ENCODE measurements at places on chromosomes 11 and 22.

DNA sequence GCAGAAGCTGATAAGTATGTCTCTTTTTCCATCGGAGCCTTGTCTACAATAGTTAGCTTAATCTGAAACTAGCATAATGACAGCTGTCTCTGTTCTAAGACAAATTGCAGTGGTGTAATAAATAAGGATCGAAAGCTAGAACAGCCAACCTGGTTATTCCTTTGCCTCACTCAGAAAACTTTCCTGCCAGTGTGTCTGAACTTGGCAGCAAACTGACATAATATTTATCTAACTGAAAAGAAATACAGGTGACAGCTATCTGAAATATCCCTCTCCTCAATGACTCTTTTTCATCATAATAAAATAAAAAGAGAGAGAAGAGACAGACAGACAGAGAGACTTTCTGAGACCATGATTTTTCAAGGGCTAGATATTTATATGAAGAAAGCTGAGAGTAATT lies 642.5 kb downstream of the LRRC4C start:
- no peak for DNase-seq

GRCh38 chr11:9849389-9849788 lies 185.5 kb downstream of the SWAP70 start:
- no peak for DNase-seq

DNA sequence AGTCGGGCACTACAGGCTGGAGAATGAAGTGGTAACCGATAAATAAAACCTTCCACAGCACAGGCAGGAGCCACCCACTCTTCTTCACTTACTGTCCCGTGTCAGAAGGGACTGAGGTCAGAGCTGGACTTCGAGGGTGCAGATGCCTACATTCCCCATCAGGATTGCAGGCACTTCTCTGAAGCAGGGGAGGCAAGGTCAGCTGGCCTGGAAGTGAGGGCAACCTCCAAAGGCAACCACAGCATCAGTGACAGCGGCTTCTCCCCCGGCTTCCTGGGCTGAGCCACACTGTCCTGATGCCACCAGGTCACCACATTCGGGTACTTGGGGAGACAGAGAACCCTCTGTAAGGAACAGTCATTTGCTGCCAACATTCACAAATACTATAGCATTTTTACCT lies 22.7 kb downstream of the TCIRG1 start:
- no peak for DNase-seq

GRCh38 chr11:61009392-61010275 lies 38.2 kb downstream of the CD6 start:
- DNase-seq, result no peak

DNA sequence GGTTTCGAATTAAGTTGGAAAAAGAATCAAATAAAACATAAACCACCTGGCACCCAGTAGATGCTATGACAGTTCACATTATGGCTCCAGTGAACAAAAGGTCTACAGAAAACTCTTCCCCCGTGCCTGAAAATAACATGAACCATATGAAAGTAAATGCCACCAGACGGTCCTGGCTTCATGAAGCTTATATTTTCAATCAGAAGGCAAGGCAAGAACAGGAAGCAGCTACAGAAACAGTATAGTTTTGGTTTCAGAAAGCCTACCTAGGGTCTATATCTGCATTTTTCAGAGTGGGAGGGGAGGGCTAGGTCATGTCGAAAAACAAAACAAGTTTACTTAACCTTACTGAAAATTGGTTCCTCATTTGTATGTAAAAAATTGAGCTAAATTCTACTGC lies 9.8 kb downstream of the RAB30 start:
- DNase-seq, result no peak

DNA sequence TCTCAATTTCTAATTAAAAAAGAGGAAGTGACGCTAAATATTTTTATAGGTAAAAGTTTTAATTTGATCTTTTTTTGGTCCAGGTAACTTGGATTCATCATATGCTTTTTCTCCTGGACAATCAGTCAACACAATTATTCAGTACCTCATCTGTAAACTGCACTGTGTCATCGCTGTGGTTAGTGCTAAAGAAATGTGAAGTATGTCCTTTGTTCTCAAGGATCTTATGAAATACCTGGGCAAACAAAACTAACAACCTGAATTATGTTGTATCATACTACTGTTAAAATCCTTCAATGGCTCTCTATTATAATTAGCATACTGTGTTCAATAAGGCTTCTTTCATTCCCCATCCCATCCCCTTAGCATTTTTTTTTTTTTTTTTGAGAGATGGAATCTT lies 19.9 kb upstream of the SCN3B start:
- no peak for DNase-seq

DNA sequence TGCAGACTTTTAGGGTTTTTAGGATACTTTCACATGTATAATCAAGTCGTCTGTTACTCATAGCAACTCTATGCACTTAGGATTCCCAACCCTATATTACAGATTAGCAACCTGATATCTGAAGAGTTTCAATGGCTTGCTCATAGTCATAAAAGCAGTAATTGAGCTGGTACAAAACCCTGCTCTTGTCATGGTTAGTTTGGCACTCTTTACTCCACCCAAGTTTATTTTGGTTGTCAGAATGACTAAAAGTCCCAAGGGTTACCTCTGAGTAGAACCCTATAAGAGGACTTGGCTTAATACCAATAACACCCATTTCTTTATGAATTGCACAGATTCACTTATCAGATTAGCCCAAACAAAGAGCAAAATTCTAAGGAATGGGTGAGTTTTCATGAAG lies 550.6 kb downstream of the SOX6 start:
- DNase-seq, result no peak

Measured in putamen (tissue), 1 donor.